ENCODE measurements at places on chromosomes 3 and 15.

DNA sequence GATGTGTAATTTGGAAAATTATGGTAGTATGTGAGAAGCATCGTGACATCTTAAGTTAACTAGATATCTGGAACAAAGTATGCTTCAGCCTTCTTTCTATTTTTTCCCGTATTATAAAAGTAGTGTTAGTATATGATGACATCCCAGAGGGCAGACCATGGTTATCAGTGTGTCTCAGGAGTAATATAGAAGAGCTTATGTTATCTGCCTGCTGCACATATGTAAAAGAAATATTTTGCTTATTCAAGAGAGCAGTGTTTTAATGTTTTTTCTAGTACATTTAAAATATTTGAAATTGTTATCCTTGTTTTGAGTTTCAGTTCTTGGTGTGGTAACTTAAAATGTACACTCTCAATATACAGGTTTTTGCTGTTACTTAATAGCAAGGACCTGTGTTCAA is 24.1 kb downstream of the PLCL2 start:
- DNase-seq = no peak

GRCh38 chr3:149332771-149333170 is 665 bp downstream of the TM4SF18 start:
- no peak for DNase-seq

GRCh38 chr3:159652452-159652851 is 336.2 kb upstream of the IL12A start:
- DNase-seq = no peak

- no peak for DNase-seq
Measured at GRCh38 chr3:100440895-100441294, 39.6 kb downstream of the LNP1 start.

DNA sequence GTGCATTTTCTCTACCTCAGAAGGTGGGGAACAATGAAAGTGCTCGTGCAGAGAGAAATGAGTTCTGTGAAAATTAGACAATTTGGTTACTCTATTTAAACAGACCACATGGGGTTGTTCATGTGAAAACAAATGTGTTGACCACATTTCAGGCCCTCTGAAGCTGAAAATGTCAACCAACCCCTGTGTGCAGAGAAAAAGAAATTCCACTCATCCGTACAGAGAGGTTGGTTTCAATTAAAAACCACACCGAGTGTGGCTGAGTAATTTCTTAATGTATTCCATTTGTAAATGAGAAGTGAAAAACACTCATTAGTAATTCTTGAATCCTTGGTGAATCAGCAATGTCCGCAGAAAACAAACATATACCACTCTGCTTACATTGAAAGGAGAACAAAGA is 46.9 kb upstream of the SLC7A14 start:
- DNase-seq = no peak

DNA sequence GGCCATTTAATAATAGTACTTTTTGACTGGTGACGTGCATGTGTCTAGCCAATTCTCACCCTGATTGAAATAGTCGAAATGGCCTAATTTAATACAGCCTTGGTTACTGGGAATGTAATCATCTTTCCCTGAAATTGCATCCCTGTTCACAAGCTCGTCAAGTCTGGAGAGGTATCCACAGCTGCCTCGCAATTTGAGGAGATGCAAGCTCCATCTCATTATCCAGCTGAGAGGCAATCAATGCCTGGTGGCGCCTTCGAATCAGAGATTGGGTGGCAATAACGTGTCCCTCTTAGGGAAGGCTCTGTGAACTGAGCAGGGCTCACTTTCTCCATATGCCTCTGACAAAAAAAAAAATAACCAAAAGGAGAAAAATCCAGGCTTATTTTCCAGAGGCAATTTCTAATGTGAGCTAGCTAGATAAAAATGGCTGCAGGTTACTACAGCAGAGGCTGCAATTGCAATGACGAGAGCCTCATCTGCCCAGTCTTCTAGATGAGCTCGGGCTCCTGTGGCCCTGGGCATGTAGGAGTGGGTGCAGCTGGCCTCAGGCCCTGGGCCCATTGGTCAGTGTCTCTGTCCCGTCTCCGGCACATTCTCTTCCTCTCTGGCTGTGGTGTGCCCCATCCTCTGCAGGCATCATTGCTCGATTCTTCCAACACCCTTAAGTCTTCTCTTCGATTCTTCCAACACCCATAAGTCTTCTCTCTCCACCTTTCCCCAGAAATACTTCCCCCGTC is 487.5 kb downstream of the GABRG3 start:
- DNase-seq = no peak
